ENCODE measurements at places on chromosomes 16 and 17.

GRCh38 chr17:147796-148740, 10.7 kb downstream of the SCGB1C2 start:
- DNase-seq = no peak

- DNase-seq = no peak
These were observed 14.8 kb downstream of the ATP2C2 start for GRCh38 chr16:84383106-84383505.

- DNase-seq = no peak
These were observed 3.8 kb downstream of the RNF213 start for GRCh38 chr17:80264205-80265075.

DNA sequence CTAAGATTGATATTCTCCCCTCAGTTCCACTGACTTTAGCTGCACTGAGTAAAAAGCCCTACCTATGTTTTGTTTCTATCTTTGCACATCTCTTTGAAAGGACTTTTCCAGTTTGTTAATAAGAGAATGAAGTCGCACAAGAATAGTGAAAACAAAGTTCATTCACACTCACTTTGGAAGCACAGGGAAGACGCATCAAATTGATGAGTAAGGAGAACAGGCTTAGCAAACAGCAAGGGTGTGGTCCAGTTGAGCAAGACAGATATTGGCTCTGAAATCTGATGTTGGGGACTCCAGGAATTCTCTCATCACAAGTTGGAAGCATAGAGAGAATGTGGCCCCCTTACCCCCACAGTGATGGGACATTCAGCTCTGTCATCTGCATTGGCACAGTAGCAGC, 221.3 kb downstream of the CDH11 start:
- no peak for DNase-seq

DNA sequence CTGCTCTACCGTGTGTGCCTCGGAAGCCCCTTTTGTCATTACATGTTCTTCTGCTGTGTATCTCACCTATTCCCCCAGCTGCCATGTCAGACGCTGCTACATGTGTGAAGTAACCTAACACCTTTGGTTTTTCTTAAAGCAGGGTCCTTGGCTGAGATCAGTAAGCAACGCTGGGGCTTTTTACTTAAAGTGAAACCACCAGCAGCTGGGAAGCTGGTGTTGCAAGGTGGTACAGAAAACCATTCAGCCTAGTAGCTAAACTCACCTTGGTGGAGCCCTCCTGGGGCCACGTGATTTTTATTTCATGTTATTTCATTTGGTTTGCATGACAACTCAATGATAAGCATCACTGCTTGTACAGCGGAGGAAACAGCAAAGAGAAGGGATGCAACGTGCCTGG, 62.6 kb downstream of the PLCG2 start:
- no peak for DNase-seq

DNA sequence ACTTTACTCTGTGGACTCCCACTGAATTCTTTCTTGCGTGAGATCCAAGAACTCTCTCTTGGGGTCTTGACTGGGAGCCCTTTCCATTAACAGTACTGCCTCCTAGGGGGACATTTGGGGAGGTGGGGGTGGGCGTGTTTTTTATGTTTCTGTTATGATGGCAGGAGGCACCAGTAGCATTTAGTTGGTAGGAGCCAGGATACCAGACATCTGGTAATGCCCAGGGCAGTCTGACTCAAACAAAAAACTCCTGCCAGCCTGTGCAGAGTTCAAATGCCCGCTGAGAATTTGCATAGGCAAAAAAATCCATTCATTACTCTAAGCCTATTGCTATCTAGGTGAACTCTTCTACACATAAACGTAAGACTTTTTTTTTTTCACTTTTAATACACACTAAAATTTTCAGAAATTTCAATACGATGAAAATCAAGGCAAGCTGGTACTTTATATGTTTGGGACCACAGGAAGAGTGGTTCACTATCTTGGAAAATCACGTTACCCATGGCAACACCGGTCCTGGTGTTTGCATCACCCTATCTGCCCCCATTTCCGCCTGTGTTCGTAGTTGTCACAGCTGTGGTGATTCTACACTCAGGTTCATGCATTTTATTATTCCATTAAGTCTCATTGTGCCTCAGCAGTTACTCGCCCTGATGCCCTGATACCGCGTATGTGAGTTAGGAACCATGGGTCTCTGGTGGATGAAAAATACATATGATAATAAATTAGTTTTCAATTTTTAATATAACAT, 121.1 kb upstream of the XYLT1 start:
- no peak for DNase-seq

All from fibroblast of skin of left quadriceps (primary cell).